ENCODE measurements at places on chromosomes 4 and X.

- no peak for DNase-seq
Observed at GRCh38 chr4:124745985-124746801, 33.7 kb upstream of the ANKRD50 start.

GRCh38 chrX:55336176-55336575 is 71.5 kb upstream of the PAGE3 start:
- no peak for DNase-seq

- DNase-seq: no peak
Observed at GRCh38 chr4:186619088-186619487, 63.7 kb upstream of the MTNR1A start.

- DNase-seq: no peak
Observed at GRCh38 chr4:160808174-160808573, 1355.6 kb downstream of the FSTL5 start.

GRCh38 chr4:98932539-98932938 is 3.6 kb upstream of the EIF4E start:
- DNase-seq: peak; percentile 75

GRCh38 chr4:14783011-14783877 is 219.0 kb upstream of the CPEB2 start:
- peak; percentile 67 for DNase-seq

GRCh38 chrX:150692831-150693724 is at the start of gene MTMR1:
TSS of gene MTMR1 (plus strand) at chrX:150693396. CDS start at chrX:150693531, 135 bp downstream.
- no peak for DNase-seq

- DNase-seq: no peak
Observed at GRCh38 chr4:24625091-24625490, 40.7 kb upstream of the DHX15 start.

DNA sequence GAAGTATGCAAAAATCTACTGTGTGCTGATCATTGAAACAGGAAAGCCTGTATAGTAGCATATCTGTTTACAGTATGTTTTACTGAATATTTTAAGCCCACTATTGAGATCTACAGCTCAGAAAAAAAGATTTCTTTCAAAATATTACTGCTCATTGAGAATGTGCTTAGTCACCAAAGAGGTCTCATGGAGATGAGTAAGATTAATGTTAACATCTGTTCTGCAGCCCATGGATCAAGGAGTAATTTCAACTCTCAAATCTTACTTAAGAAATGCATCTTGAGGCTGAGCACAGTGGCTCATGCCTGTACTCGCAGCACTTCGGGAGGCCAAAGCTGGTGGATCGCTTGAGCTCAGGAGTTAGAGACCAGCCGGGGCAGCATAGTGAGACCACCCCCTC is 3.3 kb downstream of the RNF4 start:
- peak; percentile 33 for DNase-seq

- peak; percentile 43 for DNase-seq
Observed at GRCh38 chr4:83961575-83961974, 425.7 kb downstream of the GPAT3 start.

GRCh38 chr4:14303856-14304255 is 676.3 kb upstream of the BOD1L1 start:
- DNase-seq: peak; percentile 44

DNA sequence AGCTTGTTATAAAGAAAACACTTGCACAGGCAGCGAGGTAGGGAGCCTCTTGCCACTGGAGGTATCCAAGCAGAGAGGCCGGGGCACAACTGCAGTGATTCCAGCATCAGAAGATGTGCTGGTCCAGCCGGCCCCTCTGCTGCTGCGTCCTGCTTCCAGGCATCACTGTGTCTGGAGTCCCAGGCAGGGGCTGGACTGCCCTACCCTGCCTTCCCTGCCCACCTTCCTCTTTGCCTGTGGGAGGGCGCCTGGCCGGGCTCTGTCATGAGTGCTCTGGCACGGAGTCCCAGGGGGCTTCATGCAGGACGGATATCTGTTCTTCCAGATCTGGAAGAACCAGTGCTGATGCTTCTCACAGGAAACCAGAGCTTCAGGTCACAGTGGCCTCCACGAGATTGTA is 187.6 kb upstream of the PSAPL1 start:
- DNase-seq: no peak

GRCh38 chr4:62460329-62460728 is 1260.2 kb downstream of the ADGRL3 start:
- DNase-seq: no peak

DNA sequence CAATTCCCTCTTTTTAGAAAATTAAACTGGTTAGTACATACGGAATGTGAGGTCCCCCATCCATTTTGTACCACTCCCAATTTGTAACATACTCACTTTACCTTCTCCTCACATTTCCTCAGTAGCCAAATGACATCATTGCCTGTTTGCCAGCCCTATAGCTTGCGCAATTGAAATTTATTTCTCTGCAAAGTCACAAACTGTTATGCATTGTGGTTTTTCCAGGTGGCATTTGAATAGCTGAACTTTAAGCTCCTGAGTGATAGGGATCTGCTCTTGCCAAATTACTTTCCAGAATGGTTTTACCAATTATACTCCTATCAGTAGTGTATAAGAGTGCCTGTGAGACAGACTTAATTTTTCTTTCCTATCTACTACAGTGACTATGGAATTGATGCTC is 7.7 kb downstream of the COL4A5 start:
- no peak for DNase-seq

GRCh38 chr4:82601242-82602015 is 39.6 kb upstream of the TMEM150C start:
- no peak for DNase-seq

DNA sequence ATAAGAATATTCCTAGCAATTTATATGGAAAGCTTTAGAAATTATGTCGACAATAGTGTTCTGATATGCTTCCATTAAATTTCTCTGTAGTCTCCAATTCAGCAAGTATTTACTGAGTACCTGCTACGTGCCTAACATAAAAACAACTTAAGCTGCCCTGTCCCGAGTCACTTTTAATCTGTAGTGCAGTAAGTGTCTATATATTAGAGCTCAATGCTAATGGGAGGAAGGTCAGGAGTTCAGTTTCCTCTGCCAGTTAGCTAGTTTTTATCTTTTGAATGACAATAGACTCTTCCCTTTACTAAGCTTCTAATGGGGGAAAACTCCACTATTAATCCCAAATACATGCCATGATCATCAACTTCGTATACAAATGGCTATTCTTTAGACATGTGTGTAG is 118.7 kb upstream of the NAP1L5 start:
- DNase-seq: no peak

GRCh38 chr4:86944964-86945781 is 10.4 kb downstream of the AFF1 start:
- DNase-seq: no peak

- no peak for DNase-seq
Observed at GRCh38 chr4:116598980-116599789, 486.2 kb downstream of the TRAM1L1 start.

GRCh38 chr4:31089815-31090214 is 369.6 kb downstream of the PCDH7 start:
- DNase-seq: no peak
